Upper lobe of right lung (tissue), 1 donor: ENCODE measurements at places on chromosomes 13 and 19. TPM values are rescaled to one million over a fixed set of nuclear protein-coding genes. Genes with fewer than 3 reads are reported as not detected.

Gene CEACAM5
- total RNA-seq = 35.0 TPM

DNA sequence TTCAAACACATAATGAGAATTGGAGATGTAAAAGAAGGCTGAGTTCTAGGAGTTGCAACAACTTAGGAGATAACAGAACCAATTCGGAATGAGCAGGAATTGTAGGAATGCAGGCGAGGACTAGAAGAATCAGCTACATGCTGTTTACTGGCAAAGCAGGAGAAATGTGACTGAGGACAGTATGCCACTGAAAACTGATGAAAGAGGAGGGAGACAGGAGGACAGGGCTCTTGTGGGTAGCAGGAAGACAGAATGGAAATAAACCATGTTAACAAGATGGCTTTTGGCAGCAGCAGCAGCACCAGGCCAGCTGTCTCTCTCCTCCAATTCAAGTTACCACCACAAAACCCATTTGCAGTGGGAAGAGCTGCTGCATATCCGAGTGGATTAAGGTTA lies 91.0 kb upstream of the SLC15A1 start:
- DNase-seq = no peak

GRCh38 chr13:38223089-38223488 lies 126.6 kb upstream of the UFM1 start:
- no peak for DNase-seq

- no peak for DNase-seq
Observed at GRCh38 chr19:33393286-33394005, 19.9 kb downstream of the CEBPG start.

DNA sequence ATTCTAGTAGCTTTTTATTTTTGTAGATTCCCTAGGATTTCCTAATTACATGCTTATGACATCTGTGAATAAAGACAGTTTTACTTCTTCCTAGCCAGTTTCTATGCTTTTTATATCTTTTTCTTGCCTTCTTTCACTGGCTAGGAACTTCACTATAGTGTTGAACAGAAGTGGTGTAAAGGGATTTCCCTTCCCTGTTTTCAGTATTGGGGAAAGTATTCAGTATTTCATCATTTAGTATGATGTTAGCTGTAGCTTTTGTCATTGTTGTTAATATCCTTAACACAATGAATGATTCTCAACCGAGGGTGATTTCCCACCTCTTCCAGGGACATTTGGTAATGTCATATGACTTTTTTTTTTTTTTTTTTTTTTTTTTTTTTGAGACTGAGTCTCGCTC lies 77.3 kb downstream of the SLC6A16 start:
- DNase-seq = no peak
